Iris pigment epithelial cell (primary cell): ENCODE measurements at places on chromosomes 5 and 9.

DNA sequence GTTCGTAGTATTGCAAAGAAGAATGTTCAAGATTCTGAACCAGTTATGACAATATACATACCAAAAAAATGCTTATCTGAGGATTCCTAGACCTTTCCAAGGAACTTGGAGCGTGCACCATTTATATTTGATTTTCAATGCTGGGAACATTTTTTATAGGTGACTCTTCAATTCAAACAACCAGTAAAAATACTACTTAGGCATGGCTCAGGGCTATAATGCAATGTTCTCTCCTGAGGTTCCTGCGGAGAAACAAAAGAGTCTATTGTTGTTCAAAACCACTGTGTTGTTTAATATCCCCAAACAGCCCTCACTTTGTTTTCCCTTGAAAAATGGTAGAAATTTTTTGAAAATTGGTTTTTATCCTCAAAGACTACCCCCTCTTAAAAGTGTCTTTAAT is 335.7 kb upstream of the IZUMO3 start:
- DNase-seq: no peak

DNA sequence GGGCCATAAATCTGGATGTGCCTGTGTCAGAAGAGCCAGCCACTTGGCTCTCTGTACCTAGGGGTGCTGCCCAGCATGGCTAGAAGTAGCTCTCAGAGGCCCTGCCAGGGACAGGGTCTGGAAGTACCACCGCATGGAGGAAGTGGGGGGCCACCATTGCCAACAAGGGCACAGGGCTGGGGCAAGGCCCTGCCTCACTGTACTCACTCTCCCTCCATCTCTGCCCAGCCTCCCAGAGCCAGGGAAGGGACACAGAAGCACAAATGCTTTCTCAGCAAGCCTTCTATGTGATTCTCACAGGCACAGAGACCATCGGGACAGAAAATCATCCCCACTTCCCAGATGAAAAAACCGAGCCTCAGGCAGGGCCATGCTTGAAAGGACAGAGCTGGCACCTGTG is 138.1 kb downstream of the C5orf15 start:
- no peak for DNase-seq

- DNase-seq: no peak
These were observed 14.7 kb downstream of the TNFAIP8 start for GRCh38 chr5:119370486-119370885.

- peak; percentile 93 for DNase-seq
These were observed 2.5 kb downstream of the ACER2 start for GRCh38 chr9:19411316-19411715.

- DNase-seq: peak; percentile 95
These were observed 296.7 kb downstream of the ARL15 start for GRCh38 chr5:54013556-54014194.

DNA sequence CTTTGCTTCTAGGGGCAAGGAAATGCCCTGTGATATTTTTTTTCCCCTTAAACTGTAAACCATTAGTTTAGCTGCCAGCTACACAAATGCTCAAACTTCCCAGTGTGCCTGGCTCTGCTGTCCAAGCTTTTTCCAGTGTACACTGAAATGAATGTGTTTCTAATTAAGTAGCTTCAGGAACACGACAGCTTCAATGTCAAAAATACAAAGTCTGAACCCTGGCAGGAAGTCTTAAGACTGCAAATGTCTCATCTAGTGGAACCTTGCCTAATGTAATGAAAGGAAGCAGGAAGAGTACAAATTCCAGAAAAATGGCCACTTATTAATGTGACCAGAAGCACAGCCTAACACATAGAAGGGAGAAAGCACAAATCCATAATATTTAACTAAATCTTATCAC is 255.2 kb downstream of the CRB2 start:
- peak; percentile 17 for DNase-seq

- no peak for DNase-seq
These were observed 632 bp upstream of the PRKAA1 start for GRCh38 chr5:40798801-40799210.
